G401 (cell line): ENCODE measurements at places on chromosomes 5 and 9. TPM values are rescaled to one million over a fixed set of nuclear protein-coding genes. Genes with fewer than 3 reads are reported as not detected.

DNA sequence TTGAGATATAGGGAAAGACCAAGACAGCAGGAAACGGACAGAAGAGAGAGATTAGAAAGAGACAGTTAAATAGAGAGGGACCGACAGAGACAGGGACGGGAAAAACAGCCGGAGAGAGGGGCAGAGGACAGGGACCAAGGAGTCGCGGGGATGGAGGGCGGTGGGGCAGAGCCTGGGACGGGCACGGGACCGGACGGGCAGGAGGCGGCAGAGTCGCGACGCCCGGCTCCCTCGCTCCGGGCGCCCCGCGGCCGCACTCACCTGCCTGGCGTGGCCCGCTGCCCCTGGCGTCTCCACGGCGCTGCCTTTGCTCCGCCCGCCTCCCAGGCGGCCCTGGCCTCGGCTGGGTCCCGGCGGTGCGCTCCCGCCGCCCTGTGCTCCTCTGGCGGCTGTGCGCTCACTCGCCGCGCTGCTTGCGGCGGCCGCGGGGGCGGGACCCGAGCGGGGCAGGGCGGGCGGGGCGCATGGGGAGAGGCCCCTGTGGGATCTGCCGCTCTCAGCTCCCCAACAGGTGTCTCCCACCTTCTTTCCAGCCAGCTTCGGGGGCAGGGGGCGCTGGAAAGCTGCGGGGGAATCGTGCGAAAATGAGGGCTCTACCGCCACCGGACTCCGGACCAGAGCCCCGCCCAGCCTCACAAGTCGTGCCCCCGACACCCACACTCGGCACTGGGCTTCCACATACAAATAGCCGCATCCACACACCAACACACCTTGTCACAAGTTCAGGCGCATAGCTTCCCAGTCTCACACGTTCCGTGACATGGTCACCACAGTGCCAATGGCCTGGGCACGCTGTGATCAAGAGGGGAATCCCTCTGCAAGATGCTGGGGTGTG is at the start of gene ARID3C:
TSS of gene ARID3C (minus strand) at position 411 of the 835 bp plus-strand sequence. CDS start 1,052 bp downstream, outside the sequence.
- peak; percentile 27 for DNase-seq

DNA sequence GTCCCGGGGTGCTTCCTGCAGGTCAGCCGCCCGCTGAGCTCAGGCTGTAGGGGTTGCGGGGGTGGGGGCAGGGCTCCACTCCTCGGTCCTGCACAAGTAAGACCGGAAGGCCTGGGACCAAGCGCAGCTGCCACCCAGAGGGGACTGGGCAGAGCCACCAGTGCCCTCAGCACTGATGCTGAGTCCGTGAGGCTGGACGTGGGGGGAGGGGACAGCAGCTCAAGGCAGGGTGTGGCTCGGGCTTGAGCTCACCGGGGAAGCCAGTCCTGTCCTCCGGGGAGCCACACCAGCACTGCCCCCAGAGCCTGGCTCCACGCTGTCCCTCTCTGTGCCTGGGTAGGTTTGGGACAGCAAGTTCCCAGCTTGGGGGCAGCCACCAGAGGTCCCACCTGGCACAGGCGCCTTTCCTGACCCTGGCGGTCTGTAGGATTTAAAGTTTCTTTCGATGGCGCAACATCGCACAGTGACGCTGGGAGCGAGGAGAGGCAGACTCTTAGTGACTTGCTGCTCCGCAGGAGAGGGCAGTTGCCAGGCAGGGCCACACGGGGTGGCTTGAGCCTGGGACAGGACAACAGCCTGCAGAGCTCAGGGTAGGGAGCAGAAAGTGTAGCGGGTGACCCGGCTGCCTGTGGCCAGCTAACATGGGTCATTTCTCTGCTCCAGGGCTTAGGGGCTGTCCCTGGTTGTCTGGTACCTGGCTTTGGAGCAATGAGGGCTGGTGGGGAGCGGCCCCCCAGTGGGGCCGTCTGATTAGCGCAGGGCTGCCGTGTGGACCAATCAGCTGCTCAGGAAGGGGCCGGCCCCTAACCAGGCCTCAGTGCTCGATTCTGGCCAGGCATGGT is 5.7 kb downstream of the LCN1 start:
- no peak for DNase-seq

DNA sequence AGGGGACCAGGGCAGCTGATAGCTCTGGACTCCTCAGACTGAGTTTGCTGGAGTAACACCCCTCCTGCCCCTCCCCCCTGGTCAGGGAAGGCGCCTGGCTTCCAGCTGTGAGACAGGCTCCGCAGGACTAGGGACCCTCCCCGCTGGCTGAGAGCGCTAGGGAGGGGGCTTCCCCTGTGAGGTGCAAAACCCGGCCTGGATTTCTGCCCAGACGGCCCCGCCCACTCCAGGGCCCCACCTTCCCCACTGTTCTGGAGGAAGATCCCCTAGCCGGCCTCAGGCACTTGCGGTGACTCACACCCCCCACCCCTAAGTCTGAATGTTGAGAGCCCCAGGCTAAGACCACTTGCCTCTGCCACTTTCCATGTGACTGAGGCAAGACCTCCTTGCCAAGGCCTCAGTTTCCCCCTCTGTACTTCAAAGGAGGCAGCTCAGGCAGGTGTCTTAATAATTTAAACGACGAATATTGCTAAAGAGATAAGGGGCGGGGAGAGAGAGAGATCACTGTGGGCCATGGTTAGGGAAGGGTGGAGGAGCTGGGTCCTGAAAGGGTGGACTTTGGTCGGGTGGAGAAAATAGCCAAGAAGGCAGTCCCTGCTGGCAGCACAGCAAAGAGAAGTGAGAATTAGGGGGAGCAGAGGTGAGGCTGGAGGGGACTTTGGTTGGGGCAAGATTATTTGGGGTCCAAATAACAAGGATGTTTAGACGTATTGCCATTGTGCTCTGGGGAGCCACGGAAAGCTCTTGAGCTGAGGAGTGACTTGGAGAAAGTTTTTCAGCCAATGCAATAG is 1.0 kb upstream of the DAB2IP start:
- no peak for DNase-seq

EIF4E1B gene
- not detected in 2 replicates for total RNA-seq

GRCh38 chr5:134077926-134078580 is 36.4 kb upstream of the TCF7 start:
- no peak for DNase-seq

DNA sequence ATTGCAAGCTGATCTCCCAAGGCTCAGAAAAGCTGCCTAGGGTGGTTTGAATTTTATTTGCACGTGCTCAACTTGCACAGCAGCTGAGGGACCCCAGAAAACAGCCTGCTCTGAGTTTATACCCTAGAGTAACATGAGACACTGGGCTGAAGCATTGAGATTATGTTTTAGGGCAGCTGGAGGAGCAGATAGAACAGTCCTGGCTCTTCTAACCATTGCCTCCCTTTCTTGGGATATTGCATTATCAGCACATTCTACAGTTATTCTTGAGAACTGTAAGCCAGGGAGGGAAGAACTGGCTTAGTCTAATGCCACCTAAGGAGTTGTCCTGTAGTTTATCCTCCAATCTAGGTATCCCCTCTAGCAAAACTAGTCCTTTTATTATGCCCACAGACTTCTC is 10.3 kb downstream of the SMC2 start:
- no peak for DNase-seq

GRCh38 chr9:35736201-35736633 is 3.8 kb downstream of the CREB3 start:
- peak; percentile 83 for DNase-seq

- peak; percentile 70 for DNase-seq
Observed at GRCh38 chr5:173721601-173722232, 105.3 kb upstream of the BOD1 start.

DNA sequence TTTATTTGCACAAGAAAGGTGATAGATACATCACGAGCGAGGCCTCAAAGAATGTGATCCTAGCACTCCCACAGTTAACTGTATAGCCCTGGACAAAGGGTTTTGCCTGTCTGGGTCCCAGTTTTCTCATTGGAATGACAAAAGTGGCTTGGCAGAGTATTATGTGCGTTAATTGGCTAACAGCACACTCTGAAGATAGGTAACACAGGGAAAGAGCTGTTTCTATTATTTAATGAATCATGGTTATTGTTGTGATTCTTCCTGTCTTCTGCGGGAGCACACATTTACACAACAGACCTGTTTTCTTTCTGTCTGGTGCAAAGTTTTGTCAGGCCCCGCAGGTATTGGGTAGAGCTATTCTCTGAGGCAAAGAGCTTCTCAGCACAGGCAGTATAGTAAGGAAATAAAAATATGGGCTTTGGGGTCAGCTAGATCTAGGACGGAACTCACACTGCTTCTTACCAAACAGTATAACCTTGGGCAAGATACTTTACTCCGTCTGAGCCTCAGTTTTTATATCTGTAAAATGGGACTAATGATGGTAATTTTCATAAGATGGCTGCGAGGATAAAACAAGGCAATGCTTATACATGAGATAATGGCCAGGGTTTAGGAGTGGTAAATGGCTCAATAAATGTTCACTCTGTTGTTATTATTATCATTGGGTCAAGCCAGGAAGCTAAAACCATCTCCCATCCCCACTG is 78.9 kb downstream of the PLAC8L1 start:
- DNase-seq: no peak

UGT3A1 gene
- total RNA-seq: not detected in 2 replicates

GRCh38 chr9:130665029-130665430 is 636 bp downstream of the PRDM12 start:
- DNase-seq: no peak

KCNT1 gene
- not detected in 2 replicates for total RNA-seq

FOXD4 gene
- not detected in 2 replicates for total RNA-seq

MSX2 gene
- total RNA-seq: 37.3 and 40.2 TPM in 2 replicates

DNA sequence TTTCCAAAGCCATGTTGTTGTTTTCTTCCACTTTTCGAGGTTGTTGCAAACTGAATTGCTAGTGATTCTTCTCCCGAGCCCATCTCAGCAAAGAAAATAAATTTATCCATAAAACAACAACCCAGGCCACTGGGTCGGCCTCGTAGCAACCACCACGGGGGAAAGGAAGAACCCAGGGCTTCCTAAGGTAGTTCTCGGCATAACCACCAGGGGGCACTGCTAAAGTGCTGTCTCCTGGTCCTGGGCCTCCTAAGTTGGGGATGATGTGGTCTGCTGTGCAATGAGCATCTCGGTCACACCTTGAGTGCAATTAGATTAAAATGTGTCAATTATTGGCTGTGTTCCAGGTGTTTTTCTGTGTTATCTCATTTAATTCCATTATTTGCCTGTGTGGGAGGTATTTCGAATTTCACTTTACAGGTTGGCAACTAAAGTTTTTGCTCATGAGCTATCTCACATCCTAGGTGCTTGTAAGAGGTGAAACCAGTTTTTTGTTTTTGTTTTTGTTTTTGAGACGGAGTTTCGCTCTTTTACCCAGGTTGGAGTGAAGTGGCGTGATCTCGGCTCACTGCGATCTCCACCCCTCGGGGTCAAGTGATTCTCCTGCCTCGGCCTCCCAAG is 102.8 kb upstream of the DAP start:
- peak; percentile 27 for DNase-seq

DNA sequence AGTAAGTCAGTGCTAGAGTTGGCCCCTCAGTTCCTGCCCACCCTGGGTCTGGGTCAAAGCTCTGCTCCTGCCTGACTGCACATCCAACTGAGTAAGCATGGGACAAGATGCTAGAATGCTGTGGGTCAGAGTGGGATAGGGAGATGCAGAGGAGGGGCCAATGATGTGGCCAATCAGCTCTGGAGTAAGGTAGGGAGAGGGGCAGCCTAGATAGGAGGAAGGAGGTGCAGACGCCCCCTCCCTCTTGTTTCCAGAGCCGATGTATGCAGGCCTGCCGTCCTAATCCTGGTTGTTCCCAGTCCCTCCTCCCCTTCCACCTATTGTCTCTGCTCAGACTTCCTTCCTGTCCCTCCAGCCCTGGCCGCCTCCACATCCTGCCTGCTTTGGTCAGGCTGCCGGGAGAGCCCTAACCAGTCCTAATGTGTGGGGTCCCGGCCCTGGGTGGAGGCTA is 1.3 kb downstream of the ARAP3 start:
- no peak for DNase-seq

DNA sequence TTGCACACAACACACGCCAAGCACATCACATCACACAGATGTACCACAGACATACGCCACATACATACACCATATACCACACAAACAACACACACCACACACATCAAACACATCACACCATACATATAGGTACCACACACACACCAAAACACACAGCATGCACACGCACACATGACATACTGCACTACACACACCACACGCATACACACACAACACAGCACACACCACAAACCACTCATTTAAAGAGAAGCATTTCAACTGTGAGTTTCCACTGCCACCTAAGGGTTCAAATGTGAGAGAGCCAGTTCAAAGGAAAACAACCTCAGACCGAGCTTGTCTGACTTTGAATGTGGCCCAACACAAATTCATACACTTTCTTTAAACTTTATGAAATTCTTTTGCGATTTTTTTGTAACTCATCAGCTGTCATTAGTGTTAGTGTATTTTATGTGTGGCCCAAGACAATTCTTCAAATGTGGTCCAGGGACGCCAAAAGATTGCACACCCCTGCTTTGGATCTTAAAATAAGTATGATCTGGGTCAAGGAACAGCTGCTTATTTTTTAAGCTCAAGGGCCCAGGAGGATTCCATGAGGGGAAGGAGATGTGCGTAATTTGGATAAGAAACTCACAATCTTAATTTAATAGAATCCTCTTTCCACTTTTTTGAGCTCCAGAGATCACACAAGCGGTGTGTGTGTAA is 494.6 kb downstream of the GADD45G start:
- DNase-seq: no peak

GABRP gene
- total RNA-seq: not detected in 2 replicates

SNCAIP gene
- total RNA-seq: not detected in 2 replicates

DNA sequence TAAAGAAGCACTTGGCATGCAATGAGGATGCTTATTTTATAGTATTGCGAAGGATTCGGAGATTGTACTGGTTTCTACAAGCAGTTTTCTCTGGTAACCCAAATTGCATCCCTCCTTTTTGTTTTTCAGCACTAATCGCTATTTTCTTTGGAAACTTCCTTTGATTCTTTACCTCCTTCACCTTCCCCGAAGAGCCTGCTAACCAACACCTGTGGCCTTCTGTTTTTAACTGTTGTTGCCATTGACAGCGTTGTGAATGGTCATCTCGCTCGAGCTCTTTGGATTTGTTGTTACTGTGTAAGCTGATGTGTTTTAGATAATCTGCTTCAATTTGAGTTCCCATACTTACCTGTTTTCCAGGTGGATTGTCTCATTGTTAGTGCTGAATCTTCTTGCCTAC is 1.1 kb downstream of the CNOT6 start:
- no peak for DNase-seq

GRCh38 chr9:131965841-131966240 is 113.8 kb downstream of the MED27 start:
- no peak for DNase-seq

- DNase-seq: no peak
Observed at GRCh38 chr5:31717561-31717960, 78.6 kb downstream of the PDZD2 start.

DNA sequence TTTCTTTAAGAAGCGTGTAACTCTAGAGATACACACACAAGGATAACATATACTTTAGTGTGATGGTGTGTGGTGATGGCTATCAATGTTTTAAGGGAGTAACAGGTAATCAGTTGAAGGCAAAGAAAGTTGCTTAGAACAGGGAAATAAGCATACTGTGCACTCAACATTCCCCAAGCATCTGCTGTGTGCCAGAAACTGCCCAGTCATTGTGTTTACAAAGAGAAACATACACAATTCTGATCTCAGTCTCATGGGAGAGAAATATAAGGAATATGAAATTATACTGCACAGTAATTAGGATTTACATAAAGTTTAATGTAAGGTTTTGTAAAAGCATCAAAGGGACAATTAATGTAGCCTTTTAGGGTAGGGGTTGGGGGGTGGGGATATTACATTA is 224.1 kb upstream of the TYRP1 start:
- no peak for DNase-seq
